ENCODE measurements at places on chromosomes 4 and X.

GRCh38 chr4:145786830-145787229 is 106.9 kb downstream of the C4orf51 start:
- no peak for DNase-seq

GRCh38 chrX:25067271-25068172 is 51.8 kb upstream of the ARX start:
- DNase-seq, result no peak

DNA sequence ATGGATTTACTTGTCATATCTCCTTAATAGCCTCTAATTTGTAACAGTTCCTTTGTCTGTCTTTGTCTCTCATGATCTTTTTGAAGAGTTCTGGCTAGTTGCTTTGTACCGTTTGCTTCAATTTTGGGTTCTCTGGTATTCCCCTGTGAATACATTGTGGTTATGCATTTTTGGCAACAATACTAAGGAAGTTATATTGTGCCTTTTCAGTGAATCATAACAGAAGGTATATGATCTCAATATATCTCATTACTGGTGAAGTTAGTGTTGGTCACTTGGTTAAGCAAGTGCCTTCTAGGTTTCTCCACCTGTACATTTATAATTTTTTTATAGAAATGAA is 48.6 kb downstream of the DCLK2 start:
- no peak for DNase-seq

- no peak for DNase-seq
These were observed 5.2 kb upstream of the TLR6 start for GRCh38 chr4:38861791-38862190.

GRCh38 chr4:1360423-1361283 is 13.6 kb downstream of the UVSSA start:
- no peak for DNase-seq

GRCh38 chrX:9532349-9532748 is 67.5 kb downstream of the TBL1X start:
- no peak for DNase-seq

DNA sequence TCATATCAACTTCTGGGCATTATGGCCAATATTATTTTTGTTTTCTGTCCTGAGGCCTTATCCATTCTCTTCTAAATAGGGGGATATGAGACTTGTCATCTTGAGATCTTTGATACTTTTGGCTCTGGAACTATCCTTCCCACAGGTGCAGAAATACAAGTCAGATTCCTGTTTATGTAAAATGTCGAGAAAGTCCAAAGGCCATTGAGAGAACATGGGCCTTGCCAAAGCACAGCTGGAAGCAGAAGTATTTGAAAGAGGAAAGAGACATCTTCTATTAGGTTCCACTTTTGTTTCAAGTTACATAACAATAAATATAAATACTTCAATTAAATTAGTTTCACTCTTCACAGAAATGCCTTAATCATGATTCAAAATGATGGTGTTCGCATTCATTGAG is 20.8 kb upstream of the PRSS48 start:
- no peak for DNase-seq

GRCh38 chrX:97026406-97026805 is 142.7 kb downstream of the RPA4 start:
- no peak for DNase-seq

GRCh38 chr4:182093431-182093831 is 149.8 kb upstream of the TENM3 start:
- no peak for DNase-seq

All from WERI-Rb-1 (cell line).